Astrocyte of the spinal cord (primary cell): ENCODE measurements at places on chromosomes 2 and 18.

DNA sequence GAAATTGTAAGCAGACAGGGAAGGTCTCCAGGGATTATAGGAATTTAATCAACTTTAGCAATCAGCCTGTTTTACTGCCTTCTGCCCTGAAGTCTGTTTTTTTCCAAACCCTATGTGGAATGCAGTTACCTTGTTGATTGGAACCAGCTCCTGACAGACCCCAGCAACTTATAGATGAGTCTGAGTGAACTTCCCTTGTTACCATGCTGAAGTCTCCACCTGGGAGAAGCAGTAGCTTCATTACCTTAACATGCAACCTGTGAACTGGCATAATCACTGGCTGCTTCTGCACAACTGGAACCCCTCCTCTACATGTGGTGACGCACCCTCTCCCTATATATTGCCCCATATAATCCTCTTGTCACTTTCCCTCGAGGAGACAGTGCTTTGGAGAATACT, 226.3 kb upstream of the SPOPL start:
- no peak for DNase-seq

GRCh38 chr2:28248511-28248910, 144.1 kb upstream of the FOSL2 start:
- no peak for DNase-seq

DNA sequence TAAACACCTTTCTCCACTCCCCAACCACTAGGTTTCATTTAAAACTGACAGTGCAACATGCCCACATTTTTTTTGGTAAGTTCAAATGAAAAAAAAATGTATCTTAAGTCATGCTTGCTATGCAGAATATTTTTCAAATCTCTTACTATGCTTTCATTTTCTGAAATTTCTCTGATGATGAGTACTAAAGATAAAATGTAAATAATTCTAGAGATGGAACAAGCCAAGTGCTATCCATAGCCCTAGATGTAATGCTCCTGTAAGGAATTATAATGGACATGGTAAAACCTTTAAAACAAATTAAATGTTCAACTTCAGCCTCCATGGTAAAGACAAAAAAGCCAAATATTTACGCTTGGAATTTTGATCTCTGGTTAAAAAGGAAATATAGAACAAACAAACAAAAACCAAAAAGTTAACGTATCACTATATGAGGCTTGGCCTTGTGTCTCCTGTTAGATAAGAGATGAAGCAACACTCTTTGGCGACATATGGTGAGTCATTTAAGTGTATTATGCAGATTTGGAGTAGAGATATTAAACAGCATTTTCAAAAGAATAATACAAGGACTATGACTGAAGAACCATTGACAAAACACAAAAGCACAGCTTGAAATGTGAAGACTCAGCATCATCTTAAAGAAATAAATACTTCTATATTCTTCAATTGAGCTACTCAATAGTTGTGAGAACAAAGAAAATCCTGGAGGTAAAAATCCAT, 392.0 kb upstream of the LYPD1 start:
- no peak for DNase-seq

DNA sequence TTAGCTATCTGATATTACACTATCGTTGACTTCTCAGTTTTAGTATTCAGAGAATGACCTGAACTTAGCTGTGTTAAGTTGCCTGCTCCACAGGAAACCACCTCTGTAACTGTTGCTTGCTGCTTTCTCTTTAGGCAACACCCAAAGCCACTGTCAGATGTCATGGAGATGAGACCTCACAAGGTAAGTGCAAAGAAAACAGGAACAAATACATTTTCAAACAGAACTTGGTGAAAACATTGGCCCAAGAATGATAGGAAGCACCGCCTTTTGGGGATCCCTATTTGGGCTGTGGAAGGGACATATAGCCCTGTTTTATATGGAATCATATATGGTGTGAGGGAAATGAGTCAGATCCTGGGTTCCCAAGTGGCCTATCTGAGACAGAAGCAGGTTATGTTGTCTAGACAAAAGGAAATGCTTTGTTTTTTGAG, 143.4 kb downstream of the UBE2E3 start:
- DNase-seq: peak; percentile 63
